Stimulated activated CD8-positive, alpha-beta memory T cell treated with anti-CD3 and anti-CD28 coated beads, Interleukin-4, amount 100 ng/mL, for 4 hours (primary cell): ENCODE measurements at places on chromosomes 7 and 10.

- DNase-seq = no peak
Measured at GRCh38 chr7:138173548-138173947, 97.3 kb downstream of the AKR1D1 start.

DNA sequence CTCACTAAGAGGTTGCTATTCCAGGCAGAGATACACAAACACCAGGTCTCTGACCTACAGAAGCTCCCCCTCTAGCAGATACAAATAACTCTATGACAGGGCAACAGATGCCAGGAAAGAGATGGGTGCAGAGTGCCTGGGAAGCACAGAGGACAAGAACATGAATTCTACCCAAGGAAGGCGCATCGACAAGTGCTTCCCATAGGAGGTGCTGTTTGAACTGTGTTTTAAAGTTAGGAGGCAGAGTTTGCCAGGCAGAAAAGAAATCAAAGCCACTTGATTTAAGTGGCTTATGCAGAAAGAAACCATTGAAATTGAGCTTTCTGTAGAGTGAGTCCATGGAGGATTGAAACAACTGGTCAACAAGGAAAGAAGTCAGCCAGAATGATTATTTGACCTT lies 35.3 kb upstream of the EGR2 start:
- no peak for DNase-seq

DNA sequence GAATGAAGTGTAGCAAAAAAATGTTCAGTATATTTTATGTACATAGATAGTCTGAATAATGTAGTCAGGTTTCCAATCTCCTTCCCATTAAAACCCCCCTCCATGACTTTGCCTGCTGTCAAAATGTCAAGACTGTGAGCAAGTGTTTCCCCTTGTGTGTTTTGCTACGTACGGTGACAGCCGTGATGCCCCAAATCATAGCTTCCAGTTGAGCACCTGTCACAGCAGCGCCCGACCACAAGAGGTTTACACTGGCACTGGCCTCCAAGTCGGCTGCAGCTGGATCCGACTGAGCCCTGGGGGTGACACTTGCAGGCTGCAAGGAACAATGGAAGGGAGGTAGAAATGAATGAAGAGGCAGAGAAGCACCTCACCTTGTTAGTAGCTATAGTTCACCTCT lies 62.3 kb downstream of the LAMB4 start:
- no peak for DNase-seq

GRCh38 chr7:75793676-75794075 lies 19.9 kb downstream of the CCL24 start:
- DNase-seq = no peak

- DNase-seq = no peak
Measured at GRCh38 chr10:25048450-25048849, 32.0 kb downstream of the THNSL1 start.

GRCh38 chr7:51340029-51340838 lies 23.6 kb upstream of the COBL start:
- DNase-seq = no peak

- DNase-seq = no peak
Measured at GRCh38 chr10:61541960-61542359, 88.8 kb upstream of the TMEM26 start.

- DNase-seq = no peak
Measured at GRCh38 chr7:158924956-158925355, 68.6 kb downstream of the DYNC2I1 start.

GRCh38 chr7:22612776-22613175 lies 112.8 kb upstream of the STEAP1B start:
- no peak for DNase-seq

DNA sequence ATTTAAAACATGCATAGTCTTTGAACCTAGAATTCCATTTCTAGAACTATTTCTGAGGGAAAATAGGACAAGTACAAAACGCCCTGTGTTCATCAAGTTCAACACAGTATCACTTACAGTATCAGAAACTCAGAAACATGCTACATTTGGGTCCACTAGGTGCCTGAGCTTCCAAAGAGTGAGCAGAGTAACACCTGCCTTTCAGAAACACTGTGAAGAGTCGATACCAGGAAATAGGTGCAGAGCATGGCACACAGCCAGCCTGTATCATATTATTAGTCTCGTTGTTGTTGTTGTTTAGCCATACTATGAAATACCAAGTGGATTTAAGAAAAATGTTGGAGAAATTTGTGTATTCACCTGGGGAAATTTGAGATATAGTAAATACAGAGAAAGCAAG lies 392.1 kb upstream of the MGMT start:
- no peak for DNase-seq

DNA sequence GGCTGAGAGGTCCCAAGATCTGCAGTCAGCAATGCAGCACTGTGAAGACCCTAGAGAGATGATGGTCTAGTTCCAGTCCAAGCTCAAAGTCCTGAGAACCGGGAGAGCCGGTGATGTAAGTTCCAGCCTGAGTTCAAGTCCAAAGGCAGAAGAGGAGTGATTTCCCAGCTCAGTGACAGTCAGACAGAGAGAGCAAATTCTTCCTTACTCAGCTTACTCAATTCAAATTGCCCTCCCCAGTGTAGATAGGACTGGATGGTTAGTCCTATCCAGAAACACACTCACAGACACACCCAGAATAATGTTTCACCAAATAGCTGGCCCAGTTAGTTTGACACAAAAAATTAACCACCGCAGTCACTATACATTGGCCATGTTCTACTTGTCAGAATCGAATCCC lies 185.5 kb upstream of the MYO3A start:
- DNase-seq = no peak

DNA sequence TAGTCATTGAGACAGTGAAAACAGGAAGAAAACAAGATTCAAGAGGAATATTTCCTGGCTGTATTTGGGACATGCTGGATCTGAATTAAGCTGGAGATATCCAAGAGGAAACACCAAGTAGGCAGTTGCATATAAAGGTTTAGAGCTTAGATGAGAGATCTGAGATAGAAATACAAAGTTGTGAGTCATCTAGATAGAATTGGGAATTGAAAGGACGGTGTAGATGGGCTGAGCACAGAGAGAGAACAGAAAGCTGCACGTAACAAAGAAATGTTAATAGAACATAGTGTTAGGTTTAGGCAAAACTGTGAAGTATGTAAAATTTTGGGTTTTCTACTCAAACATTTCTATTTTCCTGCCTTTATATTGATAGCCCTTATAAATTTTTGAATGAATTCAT lies 218.5 kb upstream of the TMEM196 start:
- no peak for DNase-seq

GRCh38 chr10:21281765-21282484 lies 243.6 kb downstream of the SKIDA1 start:
- no peak for DNase-seq

DNA sequence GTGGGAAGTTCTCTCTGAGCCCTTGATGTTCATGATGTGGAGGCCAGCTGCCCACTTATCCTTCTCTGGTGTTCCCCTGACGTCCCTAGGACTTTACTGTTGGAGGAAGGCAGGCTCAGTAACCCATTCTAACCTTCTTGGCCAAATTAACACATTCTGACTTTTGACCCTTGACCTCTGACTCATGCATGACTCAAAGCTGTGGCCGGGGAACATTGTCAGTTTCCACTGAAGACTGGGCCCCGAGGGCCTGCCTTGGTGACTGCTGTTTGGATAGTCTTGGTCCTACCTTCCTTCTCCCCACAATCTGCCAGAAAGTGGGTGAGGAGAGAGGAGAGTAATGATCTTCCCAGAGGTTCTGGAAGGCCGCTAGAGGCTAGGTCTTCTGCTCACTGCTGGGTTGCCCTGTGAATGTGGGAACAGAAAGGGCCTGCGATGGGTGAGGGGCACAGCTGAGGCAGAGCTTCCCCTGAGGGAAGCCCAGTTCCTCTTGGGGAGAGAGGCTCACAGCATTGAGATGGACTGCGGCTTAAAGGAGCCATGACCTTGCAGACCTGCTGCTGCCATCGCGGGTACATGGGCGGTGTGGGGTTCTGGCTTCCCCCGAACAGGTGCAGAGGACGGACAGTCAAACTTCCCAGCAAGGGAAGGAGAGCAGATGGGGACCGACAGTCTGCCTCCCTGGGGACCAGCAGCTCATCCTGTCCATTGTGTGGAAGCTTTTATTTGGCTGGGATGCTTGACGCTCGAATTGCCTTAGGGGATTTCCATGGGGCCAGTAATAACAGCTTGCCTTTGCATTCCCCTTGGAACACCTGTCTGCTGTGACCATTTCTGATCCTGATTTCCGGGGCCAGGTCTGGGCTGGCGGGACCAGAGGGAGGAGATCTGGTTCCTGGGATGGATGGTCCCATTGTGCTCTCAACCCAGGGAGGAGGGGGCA lies 43.8 kb downstream of the ADAMTS14 start:
- DNase-seq = no peak

DNA sequence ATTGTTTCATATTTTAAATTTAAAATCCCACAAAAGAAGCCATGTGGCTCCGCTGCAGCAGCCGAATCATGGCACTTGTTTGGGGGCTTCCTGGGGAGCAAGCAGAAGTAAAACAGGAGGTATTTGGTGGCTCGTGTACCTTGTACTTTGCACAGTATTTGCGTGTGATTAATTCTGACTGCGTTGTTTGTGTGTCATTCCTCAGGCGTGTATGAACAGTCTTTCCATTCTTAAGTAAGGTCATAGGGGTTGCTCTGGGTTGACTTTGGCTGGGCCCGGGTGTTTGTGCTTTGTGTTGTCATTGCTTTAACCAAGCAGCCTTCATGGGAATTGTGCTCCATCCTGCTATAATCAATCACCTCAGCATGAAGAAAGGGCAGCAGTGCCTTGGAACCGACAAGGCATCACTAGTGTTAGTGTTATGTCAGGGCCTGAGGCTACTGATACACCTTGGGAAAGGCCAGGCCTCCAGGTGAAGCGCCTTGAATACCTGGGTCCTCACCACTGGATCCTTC lies 182.4 kb downstream of the ARHGAP21 start:
- no peak for DNase-seq

GRCh38 chr7:5699467-5700384 lies 81.7 kb downstream of the RNF216 start:
- peak; percentile 62 for DNase-seq

GRCh38 chr7:38185395-38186307 lies 7.6 kb downstream of the STARD3NL start:
- DNase-seq = no peak

GRCh38 chr7:139714163-139714901 lies 63.5 kb downstream of the HIPK2 start:
- DNase-seq = no peak

DNA sequence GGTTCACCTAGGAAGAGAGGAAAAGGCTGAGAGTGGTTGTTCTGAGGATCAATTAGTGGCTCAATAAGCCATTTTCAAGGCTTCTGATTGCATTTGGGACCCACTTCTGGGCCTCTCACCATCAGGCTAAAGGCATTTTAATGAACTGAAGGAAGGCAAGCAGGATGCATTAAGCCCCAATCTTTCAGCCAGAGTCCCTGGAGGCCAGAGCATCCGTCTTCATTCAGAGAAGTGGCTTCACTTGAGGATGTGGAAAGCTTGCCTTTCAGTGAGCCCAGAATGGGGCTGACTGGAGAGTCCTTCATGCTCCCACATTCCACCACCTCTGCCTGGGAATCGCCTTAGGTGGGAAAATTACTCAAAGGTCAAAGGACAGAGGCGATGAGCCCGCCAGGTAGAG lies 41.8 kb downstream of the COL17A1 start:
- DNase-seq = no peak

- no peak for DNase-seq
Measured at GRCh38 chr10:85614981-85615380, 751.6 kb downstream of the GRID1 start.

DNA sequence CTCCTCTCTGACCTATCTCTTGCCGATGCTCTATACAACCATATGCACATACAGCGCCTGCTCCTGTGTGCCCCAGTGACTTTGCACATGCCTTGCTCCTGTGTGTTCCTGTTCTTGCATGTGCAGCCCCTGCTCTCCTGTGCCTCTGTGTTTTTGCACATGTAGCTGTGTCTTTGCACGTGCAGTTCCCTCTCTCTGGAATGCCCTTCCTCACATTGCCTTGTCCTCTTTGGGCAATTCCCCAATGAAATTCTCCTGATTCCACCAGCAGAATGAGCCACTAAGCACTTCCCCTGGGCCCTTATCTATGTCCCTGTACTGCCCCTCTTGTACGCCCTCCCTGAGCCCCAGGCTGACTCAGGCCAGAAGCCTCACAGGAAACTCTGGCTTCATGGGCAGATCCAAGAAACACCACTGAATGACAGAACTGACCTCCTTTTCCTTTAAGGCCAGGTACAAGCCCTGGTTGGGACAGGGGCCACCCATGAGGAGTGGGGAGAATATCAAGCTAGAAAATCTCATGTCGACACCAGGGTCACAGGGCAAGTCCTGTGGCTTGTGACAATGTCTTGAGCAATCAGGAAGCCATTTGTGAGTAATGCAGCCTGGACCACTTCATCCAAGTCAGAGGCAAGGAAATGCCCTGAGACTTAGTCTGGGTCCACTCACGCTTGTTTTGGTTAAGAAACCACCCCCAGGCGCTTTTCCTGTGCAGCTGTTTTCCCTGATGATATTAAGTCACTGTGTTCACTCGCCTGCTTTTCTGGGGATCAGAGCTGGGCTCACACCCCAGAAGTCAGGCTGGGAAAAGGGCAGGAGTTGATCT lies 1.9 kb upstream of the ARHGAP22 start:
- no peak for DNase-seq

DNA sequence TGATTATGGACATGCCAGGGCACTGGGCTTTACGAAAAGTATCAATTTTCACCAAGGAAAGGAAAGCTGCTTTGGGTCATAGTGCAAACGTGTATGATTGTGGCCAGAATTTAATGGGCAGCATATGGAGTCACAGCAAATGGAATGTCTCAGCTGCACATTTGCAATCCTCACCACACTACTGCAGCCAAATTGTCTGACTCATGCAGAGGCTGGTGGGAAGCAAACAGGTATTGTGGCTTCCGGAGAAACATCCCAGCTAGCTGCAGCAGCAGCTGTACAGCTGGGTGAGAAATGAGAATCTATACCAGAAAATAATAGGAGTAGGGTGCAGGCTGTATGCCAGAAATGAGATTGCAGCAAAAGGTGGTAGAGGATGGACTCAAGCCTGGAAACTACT lies 374.7 kb upstream of the VWC2 start:
- no peak for DNase-seq

- no peak for DNase-seq
Measured at GRCh38 chr10:91381257-91381891, 28.8 kb upstream of the HECTD2 start.

- DNase-seq = no peak
Measured at GRCh38 chr10:13628661-13629060, 41.9 kb downstream of the PRPF18 start.

GRCh38 chr7:32077806-32078205 lies 7.6 kb upstream of the PDE1C start:
- no peak for DNase-seq

GRCh38 chr10:79098596-79099015 lies 29.8 kb downstream of the ZMIZ1 start:
- DNase-seq = no peak

GRCh38 chr7:11699666-11700065 lies 132.3 kb downstream of the THSD7A start:
- no peak for DNase-seq

GRCh38 chr10:44323838-44324237 lies 61.1 kb downstream of the CXCL12 start:
- DNase-seq = no peak

- no peak for DNase-seq
Measured at GRCh38 chr7:155963356-155963755, 151.1 kb upstream of the SHH start.
